BE2C (cell line): ENCODE measurements at places on chromosomes 2 and 18.

GRCh38 chr18:13219593-13220159 lies 1.1 kb downstream of the LDLRAD4 start:
- no peak for DNase-seq

- no peak for DNase-seq
Observed at GRCh38 chr18:51193621-51194287, 3.7 kb downstream of the MEX3C start.

DNA sequence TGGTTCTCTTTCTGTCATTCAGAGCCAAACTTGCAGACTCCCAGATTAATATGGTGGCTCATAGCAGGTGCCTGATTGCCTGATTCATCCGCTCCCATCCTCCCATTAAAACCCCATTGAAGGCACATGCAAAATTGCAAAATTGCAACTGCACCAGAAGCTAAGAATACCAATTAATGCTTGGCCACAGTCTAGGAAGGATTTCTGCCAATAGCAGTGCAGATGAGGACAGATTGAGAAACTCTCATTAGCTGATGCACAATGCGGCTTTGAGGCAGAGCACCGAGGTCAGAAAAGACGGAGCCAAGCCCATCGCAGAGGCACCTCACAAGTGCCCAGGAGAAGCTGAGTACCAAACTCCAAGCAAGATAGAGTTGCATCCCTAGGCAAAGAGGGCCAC lies 172.8 kb downstream of the ARL4C start:
- DNase-seq, result no peak

DNA sequence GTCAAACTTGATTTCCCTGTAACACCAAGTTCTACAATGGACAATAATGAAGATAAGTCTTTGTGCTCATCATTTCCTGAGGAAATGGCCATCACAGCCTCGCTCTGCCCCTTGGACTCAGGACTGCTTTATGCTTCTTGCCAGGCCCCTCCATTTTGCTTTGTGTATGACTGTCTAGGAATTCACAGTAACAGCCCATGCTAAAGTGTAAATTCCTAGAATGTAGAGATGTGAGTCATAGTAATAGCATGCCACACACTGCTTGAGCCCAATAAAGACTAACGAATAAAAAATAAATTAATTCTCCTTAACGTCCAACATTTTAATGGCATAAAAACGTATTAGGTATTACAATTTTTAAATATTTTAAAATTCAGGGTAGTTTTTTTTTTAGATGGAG lies 226.5 kb downstream of the PID1 start:
- DNase-seq, result no peak

GRCh38 chr2:97750017-97750416 lies 36.6 kb downstream of the ZAP70 start:
- DNase-seq, result no peak

- no peak for DNase-seq
Observed at GRCh38 chr18:34957119-34957863, 83.9 kb upstream of the MAPRE2 start.

GRCh38 chr2:233556881-233557736 lies 9.5 kb downstream of the USP40 start:
- DNase-seq, result no peak

- DNase-seq, result no peak
Observed at GRCh38 chr18:12066910-12067511, 26.6 kb upstream of the ANKRD62 start.

DNA sequence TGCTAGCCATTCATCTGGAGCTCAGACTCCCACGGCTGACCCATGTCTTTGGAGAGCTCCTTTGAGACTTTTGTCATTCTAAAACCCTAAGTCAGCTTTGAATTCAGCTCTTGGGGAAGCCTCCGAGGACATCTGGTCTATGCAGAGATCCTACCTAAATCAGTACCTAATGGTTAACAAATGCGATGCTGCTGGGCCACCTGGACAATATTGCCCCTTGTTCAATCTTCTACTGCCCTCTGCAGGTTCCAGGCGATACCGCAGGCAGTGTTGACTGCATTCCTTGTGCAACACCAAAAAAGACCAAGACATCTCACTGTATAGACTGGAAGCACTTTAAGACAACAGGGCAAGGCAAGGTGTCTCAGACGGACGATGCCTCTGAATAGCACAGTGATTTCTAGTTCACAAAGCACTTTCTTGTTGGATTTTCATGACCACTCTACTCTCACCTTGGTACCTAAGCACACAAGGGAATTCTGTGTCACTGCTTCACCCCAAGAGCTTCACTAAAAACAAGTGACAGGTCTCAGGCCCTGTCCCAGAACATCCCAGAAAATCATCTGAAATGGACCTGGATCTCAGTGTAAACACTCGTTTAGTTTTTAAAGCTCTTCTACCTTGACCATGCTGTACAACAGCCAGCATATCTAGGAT lies 80.9 kb downstream of the XDH start:
- peak; percentile 78 for DNase-seq
